ENCODE measurements at places on chromosomes 4 and X.

DNA sequence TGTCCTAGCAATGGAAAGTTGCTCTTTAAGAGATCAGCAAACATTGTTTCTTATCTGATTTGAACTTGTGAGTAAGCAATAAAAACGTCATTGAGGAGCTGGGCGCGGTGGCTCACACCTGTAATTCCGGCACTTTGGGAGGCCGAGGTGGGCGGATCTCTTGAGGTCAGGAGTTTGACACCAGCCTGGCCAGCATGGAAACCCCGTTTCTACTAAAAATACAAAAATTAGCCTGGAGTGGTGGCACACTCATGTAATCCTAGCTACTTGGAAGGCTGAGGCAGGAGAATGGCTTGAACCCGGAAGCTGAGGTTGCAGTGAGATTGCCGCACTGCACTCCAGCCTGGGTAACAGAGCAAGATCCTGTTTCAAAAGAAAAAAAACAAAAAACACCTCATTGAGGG lies 11.2 kb upstream of the PLAC8 start:
- DNase-seq = no peak

GRCh38 chr4:153083447-153083947 lies 120.7 kb upstream of the TRIM2 start:
- peak; percentile 86 for DNase-seq

GRCh38 chr4:24007860-24008261 lies 118.0 kb upstream of the PPARGC1A start:
- no peak for DNase-seq

- DNase-seq = no peak
Measured at GRCh38 chr4:33628296-33628695, 2616.0 kb downstream of the ARAP2 start.

DNA sequence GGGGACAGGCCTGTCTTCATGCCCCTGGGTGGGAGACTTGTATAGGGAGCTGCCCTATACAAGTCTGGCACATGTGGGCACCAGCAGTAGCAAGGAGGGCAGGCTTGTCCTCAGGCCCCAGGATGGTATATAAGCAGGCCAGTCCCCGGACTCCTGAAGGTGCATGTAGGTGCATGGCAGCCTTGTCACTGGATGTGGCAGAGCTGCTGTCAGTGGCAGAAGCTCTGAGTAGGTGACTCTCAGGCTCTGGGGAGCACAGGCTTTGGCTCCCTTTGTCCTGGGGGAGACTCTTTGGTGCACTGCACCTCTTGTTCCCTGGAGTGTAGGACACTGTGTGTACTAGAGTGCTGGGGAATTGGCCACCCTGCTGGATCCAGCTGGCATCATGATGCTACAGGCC lies 376.7 kb upstream of the DIPK2B start:
- no peak for DNase-seq

DNA sequence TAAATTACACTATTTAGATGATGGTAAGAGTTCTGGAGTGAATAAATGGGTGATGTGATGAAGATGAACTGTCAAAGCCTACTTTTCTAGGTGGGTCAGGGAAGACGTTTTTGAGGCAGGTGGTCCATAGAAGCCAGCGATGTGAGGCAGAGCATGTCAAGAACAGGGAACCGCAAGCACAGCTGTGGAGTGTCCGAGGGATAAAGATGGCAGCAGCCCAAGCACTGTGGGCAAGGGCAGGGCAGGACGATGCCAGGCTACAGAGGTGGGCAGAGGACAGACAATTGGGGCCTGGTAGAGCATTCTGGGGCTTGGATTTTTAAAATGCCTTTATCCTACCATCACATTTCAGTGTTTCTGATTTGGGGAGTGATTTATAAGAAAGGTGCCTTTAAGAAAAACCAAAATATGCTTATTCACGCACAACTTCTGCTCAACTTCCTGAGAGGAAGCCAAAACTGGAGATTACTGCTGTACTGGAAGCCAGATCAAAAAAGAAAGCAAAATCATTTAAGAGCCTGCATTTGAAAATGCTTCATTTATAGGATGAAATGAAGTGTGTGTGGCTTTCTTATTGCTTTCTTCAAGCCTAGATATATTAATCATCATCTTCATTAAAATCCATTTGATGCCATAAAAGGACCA lies 119.0 kb upstream of the WDR17 start:
- no peak for DNase-seq

- no peak for DNase-seq
Measured at GRCh38 chr4:86019906-86020305, 339.9 kb downstream of the MAPK10 start.

- peak; percentile 68 for DNase-seq
Measured at GRCh38 chrX:102599084-102599950, at the start of gene ARMCX5. ARMCX5 (plus strand) TSS chrX:102599515; CDS start chrX:102602142, 2,627 bp downstream.

Data from H9 (cell line).